ENCODE measurements at places on chromosomes 13 and 19.

- peak; percentile 97 for DNase-seq
Measured at GRCh38 chr19:14366529-14366928, 14.7 kb upstream of the ADGRE5 start.

GRCh38 chr19:2547721-2548120 lies 71.8 kb downstream of the GADD45B start:
- no peak for DNase-seq

- DNase-seq = no peak
Measured at GRCh38 chr13:29709407-29710069, 114.0 kb upstream of the SLC7A1 start.

DNA sequence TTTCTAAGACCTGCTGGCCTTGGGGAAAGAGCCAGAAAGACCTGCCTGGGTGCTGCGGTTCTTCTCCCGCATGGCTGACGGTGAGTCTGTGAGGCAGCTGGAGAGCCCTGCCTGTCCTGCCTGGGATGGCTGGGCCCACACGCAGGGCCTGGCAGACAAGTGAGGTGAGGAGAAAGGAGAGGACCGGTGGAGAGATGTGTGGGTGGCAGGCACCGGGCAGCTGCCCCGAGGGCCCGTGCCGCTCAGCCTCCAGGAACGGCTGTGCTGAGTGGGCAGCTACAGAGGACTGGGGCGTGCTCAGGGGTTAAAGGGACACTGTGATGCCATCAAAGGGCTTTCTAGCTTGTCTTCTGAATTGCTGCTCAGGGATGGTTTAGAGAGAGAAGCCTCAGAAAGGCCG lies 53.8 kb downstream of the MLLT1 start:
- no peak for DNase-seq

DNA sequence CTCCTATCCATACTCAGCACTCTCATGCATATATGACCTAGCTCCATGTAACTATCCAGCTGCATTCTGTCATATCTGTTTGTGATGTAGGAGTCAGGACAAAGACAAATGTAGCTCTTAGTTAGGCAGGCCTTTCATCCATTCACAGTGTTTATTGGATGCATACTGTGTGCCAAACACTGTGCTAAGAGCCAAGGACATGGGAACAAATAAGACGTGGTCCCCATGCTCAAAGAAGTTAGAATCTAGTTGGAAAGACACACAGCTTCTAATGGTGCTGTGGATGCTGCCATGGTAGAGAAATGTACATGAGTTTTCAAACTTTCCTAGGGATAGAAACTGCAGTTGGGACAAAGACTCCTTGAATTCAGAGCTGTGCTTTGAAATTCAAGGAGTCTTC lies 31.7 kb upstream of the IL17D start:
- no peak for DNase-seq

GRCh38 chr19:15436012-15436825 lies 13.5 kb downstream of the WIZ start:
- no peak for DNase-seq

DNA sequence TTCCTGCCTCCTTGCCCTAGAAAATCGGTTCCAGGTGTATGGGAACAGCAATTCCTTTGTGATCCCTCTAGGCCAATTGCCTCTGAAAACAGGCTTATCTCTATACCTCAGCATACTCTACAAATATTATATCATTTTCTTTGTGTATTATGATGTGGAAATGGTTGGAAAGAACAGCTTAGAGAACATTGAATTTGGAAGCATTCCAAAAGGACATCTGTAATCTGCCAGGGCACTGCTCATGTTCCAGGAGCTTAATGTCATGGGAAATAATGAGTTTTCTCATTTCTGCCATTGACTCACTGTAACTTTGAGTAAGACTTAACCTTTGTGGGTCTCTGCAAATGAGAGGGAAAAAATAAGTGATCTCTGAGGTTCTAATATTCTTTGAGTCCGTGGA lies 147.3 kb downstream of the UFM1 start:
- no peak for DNase-seq

DNA sequence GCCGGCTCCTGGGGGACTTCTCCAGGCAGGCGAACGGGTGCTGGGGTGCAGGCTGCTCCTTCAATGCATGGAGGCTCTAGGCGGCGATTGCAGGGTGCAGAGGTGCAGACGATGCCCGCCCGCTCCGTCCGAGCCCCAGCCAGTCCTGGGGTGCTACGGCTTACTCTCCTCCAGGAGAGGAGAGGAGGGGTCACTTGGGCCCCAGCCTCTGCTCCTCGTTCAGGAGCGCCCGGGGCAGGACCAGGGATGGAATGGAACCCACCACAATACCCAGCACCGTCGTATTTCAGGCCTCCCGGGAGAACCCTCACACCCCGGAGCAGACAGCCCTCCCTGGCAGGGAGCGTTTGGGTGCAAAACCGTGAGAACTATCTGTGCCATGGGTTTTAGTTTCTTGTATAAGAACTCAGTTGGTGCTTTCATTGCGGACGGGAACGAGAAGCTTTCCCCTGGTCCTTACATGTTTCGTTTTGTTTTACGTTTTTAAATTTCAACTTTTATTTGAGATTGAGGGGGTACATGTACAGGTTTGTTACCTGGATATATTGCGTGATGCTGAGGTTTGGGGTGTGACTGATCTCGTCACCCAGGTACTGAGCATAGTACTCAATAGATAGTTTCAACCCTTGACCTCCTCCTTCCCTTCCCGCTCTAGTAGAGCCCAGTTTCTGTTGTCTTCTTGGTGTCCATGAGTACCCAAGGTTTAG lies 46.8 kb downstream of the ARHGEF18 start:
- DNase-seq = no peak

DNA sequence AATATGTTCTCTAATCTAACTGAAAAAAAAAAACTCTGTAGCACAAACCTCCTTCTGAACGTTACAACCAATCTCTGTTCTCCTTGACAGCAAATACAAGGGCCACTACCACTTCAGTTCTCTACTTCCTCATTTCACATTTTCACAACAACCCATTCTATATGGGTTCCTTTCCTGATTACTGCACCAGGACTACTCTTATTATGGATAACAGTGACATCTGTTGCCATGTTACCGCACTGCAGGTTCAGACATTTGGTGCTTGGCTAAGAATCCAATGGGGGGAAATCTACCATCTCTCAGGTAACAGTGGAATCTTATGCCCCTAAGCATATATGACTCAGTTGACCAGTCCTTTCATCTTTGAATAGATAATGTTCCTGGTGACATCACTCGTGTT lies 11.6 kb upstream of the FPR3 start:
- peak; percentile 14 for DNase-seq

- DNase-seq = no peak
Measured at GRCh38 chr19:1309977-1310852, 24.5 kb downstream of the EFNA2 start.

GRCh38 chr13:47136504-47136941 lies 239.7 kb upstream of the HTR2A start:
- no peak for DNase-seq

All from CD4-positive, alpha-beta T cell treated with Interleukin-21 for 1 hour (primary cell).